Mucosa of descending colon (tissue), 3 donors: ENCODE measurements at places on chromosomes 12 and 14.

DNA sequence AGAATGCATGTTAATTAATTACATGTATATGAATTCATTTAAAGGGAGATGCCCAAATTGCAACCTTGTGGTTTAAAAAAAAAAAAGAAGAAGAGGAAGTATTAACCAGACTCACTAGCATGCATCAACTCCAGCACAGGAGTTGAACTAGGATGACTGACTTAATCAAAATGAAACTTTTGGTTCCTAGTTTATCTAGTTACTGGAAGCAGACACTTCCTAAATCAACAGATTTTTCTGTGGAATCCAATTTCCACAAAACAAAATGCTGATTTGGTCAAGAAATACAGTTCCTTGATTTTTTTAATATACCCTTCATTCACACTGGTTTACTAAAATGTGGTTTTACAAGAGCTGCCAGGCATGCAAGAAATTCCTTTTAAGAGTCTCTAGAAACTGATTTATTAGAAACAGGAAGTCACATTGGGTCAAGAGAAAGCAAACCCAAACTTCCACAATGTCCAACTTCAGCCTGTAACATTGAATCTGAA is 41.6 kb downstream of the ITPR2 start:
- DNase-seq = no peak

GRCh38 chr14:80978403-80978802 is 23.0 kb downstream of the TSHR start:
- no peak for DNase-seq

- no peak for DNase-seq
Observed at GRCh38 chr14:96598332-96598928, 96.2 kb downstream of the PAPOLA start.

GRCh38 chr12:6635856-6636531 is at the start of gene LPAR5:
Gene LPAR5, minus strand, starts transcription at chr12:6635959. Its CDS starts 14,711 bp downstream, at chr12:6621248.
- DNase-seq = peak; percentile 95

DNA sequence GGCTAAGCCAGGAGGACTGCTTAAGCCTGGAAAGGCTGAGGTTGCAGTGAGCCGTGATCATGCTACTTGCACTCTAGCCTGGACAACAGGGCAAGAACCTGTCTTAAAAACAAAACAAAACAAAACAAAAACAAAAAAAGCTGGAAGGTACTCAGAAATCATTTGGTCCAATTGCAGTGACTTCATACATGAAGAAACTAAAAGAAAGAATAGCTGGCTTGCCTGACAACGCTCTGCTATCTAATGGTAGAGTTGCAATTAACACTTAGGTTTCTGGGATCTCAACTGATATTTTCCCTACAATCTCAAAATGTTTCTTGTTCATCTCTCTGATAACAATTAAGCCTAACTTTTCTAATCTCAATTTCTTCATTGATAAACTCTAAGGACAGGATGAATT is 13.7 kb downstream of the EEA1 start:
- no peak for DNase-seq

- DNase-seq = no peak
Observed at GRCh38 chr14:79442786-79443185, 768.5 kb downstream of the DIO2 start.

GRCh38 chr14:65074449-65075150 is 27.7 kb downstream of the MAX start:
- DNase-seq = no peak

DNA sequence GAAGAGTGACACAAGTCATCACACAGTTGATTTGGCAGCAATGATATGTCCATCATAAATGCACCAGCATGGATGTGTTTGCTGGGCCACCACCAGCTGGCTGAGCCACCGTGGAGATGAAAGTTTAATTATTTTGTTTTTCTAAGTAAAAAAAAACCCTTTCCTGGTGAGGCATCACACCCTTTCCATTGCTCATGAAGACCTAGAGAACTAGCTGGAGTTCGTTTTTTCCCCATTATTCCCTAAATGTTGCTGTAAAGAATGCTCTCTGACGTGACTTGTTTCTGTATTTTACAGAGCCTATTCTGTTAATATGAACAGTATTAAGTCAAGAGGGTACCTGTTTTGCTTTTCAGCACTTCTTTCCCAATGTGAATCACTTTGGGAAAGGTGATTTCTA is 257.9 kb downstream of the MSRB3 start:
- no peak for DNase-seq

DNA sequence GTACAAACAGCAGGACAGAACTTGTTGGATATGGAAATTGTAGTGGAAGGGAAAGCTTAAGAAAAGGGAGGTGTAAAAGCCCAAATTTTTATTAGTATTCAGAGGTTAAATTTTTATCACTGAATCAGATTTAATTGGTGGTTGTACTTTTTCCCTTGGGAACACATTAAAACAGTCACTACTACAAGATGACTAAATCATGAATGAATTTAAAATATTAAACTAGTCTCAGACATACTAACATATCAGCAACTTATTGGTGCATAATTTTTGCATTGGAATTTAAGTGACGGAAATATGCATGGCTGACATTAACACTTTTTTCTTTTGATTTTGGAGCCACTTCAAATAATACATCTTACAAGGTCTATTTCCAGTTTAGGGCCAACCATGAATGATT is 27.6 kb downstream of the SAMD4A start:
- DNase-seq = no peak

DNA sequence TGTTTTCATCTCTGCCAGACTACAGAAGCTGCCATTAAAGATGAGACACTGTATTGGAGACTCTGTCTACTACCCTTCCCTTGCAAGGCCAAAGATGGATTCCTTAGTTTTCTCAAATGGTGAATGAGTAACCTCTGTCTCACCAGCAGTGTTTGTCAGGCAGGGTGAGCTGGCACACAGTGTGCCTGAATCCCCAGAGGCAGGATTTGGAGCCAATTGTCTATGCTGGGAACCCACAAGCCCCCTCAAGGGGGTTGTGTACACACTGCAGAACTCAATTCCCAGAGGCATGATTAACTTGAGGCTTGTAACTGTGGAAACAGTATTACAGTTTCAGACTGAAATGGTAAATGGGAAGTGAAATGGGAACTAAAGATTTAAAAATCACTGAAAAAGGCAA is 136.8 kb upstream of the PTPRB start:
- no peak for DNase-seq
